ENCODE measurements at places on chromosomes 11 and 22. TPM values are rescaled to one million over a fixed set of nuclear protein-coding genes. Genes with fewer than 3 reads are reported as not detected.

DNA sequence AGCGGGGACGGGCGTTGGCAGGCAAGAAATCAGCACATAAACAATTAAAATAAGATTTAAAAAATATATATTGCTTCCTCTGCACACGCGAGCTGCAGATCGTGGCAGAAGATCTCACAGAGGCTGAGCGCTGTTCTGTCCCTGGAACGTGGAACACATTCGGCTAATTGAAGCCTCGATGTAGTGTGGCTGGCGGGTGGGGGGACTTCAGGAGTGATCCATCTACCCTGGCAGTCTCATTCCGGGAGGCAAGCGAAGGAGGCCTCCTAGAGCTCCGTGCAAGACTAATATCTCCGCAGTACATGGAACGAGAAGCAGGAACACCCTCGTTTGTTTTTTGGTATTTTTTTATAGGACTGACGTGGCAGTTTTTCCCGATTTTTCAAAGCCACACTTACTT lies 402.4 kb downstream of the MN1 start:
- DNase-seq: no peak

GRCh38 chr11:34654483-34655334 lies 33.8 kb downstream of the EHF start:
- DNase-seq: peak; percentile 67

- no peak for DNase-seq
Observed at GRCh38 chr11:73554671-73555320, 43.1 kb downstream of the FAM168A start.

GRCh38 chr11:67997475-67997921 lies 6.4 kb downstream of the UNC93B1 start:
- no peak for DNase-seq

- peak; percentile 27 for DNase-seq
Observed at GRCh38 chr22:49202226-49202625, 625.4 kb downstream of the BRD1 start.

DNA sequence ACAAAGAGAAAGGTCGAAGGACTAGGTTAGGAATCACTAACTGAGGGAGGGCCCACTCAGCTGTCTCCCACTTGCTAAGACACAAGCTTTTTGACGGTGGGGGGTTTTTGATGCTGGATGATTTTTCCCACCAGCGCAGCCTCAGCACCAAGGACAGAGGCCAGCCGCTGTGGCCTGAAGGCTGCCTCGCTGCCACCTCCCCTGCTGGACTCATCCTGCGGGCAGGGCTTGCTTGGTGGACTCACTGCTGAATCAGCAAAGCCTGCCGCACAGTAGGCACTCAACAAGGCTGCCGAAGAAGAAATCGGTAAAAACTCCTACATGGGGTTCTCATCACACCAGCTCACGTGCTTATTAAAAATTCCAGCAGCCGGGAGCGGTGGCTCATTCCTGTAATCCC lies 2.6 kb downstream of the ALG12 start:
- DNase-seq: peak; percentile 76

DNA sequence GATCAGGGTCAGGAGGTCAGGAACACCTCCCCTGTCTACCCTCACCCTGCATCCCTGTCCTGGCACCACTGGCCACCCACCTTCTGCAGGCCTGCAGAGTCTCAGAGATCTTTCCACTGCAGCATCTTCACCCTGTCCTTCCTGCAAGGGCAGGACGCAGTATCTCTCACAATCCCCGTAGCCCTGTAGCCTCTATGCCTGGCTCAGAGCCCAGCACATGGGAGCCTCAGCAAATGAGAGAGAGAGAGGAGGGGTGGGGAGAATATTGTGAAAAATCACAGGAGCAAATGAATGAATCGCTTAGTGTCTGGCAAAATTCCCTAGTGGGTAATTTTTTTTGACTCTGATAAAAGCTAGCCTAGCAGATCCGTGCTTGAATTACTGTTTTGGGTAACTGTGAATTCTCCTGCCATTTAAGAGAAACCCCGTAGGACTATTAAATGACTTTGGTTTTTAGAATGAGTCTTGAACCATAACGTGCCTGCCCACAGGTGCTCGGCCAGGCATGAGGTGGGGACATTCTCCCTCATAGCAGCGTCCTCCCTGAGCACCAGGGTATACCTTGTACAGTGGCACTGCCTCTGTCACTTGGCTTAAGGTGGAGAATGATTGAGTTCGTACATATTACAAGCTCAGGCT lies 91.5 kb downstream of the MORC2 start:
- no peak for DNase-seq

GRCh38 chr11:63445720-63446119 lies 45.2 kb downstream of the PLAAT5 start:
- DNase-seq: no peak

Gene FOLH1
- 1.6 TPM for total RNA-seq

Gene BCR
- 88.3 TPM for total RNA-seq

Gene MRGPRX3
- not detected for total RNA-seq

Gene MMP8
- not detected for total RNA-seq

Gene ZDHHC13
- 21.5 TPM for total RNA-seq

Gene CRKL
- 109 TPM for total RNA-seq

Gene HEPN1
- not detected for total RNA-seq

Gene CELSR1
- 27.9 TPM for total RNA-seq

Data from endodermal cell (in vitro differentiated cells).